ENCODE measurements at places on chromosomes 2 and 18. TPM values are rescaled to one million over a fixed set of nuclear protein-coding genes. Genes with fewer than 3 reads are reported as not detected.

Gene MYL1
- total RNA-seq = 3.1 TPM

DNA sequence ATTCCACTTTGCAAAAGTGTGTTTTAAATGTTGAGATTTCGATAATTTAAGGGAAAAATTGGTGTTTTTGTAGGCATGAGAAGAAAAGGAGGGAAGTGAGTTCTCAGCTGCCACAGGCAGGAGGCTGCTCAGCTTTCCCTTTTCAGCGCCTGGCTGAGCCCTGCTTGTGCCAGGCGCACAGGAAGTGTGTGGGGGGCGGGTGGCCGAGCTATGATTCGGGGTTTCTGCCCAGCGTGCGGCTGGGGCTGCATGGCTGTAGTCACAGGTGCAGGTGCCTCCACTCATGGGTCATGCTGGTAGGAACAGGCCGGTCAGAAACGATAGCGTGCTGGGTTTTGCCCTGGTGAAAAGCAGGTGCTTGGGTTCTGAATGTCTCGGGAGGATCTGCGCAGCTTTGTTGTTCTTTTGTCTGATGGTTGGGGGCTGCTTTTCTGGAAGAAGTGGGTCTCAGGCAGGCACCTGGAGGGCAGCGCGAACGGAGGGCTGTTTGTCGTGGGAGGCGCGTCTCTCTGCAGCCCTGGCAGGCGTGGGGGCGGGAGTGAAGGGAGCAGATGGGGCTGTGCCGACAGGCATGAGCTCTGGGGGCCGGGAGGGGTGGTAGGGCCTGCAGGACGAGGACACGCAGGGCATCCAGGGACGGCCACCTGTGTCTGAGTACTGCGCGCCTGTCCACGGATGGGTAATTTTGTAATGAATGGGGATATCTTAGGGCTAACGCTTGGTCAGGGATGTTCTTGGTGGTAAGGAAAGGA is 2.1 kb downstream of the KCNG2 start:
- no peak for DNase-seq

Gene UBXN2A
- total RNA-seq = 18.8 TPM

DNA sequence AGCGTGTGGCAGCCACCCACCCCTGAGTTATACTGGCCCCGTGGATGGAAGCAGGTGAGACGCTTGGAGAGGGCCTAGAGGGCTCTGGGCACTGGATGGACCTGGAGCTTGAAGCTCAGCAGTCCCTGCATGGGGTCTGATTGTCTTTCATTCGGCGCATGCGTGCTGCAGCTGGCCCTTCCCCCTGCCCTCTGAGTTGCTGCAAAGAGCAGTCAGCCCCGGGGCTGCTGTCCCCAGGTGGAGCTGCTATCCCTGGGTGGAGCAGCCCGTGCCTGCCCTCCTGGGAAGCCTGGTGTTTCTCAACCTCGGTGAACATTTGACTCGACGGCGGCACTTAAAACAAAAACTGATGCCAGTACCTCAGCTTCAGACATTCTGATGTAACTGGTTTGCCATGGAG is 29.6 kb downstream of the IGFBP5 start:
- no peak for DNase-seq

DNA sequence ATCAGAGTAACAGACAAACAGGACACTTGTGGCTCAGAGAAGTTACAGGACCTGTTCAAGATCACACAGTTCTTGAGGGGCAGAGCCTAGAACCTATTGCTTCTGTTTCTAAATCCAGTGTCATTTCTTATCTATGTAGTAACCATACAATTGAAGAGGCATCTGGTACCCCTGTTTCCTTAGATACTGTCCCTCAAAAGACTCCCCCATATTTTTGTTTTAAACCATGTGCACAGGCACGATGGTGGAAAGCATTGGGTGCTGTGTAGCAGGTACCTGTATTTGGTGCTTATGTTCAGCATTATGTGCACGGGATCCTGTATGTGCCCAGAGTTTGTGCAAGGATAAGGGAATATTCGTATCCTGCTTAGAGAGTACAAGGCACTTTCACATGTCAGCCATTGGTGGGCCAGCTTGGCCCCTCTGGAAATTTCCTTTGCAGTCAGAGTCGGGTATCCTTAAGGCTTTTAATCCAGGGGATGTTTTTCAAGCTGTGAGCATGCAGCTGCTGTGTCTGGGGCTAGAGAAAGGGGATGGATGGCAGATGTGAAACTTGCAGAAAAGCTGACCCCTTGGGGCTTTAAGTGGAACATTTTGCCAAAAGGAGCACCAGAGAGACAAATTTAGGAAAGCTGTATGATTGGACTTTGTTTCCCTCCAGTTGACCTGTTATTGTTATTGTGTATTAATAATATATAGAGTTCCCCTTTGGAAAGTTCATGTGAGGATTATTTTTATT is 2.1 kb downstream of the LBH start:
- no peak for DNase-seq

Gene DNER
- 0.53 TPM for total RNA-seq

DNA sequence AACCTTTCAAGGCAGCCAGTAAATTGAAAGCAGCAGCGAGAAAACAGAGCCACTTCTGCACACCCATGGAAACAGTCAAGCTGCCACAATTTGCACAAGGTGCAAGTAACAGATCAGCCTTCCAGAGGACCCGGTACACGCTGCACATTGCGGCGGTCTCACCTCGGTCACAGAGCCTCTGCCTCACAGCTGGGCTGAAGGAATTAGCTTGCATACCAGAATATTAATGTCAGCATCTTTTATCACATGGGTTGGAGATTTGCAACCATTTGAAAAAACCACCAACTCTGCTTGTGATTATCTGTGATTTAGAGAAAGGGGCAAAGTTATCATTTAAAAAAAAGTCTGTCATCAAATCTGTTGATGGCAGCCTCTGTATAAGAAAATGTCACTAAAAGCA is 330.5 kb upstream of the TCF4 start:
- DNase-seq = no peak

Gene LYPD1
- total RNA-seq = 0.66 TPM

Gene FAM161A
- 2.5 TPM for total RNA-seq

DNA sequence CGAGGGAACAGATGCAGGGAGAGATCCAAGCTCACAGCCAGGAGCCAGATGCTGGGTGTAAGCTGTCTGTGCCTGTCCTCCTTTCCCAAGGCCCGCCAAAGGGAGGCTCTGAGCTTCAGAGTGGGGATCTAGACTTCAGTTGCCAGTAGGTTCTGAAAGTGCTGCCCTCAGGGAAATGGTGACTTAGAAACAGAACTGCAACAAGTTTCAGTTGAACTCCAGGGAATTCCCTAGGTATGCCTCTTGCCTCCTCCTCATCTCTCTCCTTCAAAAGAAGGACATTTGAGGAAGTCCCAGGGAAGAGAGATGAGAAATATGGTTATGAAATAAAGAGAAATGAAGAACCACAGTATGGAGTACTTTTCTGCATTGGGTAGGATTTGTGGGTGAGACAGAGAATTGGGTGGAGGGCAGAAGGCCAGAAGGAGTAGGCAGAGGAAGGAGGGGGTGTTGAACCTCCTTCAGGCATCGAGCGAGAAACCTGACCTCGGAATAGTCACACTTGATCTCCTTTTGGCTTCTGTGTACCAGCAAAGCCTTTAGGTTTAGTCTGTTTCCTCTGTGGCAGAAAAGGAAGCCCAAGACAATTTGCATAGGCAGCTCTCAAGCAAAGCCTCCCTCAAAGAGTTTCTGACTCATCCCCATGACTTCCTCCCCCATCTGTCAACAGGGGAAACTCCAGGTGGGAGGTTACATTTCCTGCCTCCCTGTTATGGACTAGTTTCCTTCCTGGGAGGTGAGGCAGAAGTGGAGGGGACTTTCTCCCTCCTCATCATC is 45.7 kb downstream of the QPCT start:
- no peak for DNase-seq

DNA sequence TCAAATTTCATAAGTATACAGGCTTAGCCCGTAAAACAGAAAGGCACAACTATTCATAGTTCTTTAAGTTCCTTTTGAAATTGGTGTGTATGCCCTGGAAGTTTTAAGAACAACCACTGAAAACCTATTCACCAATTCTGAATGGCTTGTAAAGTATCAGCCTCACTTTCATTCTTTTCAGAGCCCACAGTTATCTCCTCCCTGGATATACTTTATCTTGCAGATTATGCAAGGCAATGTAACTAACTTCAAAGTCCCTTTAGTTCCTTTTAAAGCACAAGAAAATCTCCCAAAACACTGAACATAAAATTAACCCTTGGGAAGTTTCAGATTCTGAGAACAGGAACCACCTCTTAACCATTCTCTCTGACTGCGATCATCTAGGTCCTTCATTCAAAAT is 1.1 kb downstream of the STRN start:
- DNase-seq = no peak

DNA sequence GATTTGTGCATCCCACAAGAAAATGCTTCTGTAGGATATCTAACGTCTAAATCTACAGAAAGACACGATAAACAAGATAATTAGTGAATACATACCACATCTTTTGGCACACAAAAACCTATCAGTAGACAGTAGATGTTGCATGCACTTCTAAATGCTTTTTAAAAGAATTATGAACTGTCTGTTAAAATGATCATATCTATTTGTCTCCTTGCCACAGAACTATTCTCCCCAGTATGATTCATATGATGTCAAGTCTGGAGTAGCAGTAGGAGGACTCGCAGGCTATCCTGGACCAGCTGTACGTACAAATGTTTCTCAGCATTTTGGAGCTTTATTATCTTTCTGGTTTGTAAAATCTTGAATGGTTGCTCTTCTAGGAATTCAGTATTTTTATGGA is 12.7 kb downstream of the COL3A1 start:
- DNase-seq = no peak

- DNase-seq = no peak
These were observed 16.0 kb downstream of the SLC20A1 start for GRCh38 chr2:112661656-112662305.

GRCh38 chr18:6414118-6414722 is 491 bp downstream of the L3MBTL4 start:
- DNase-seq = peak; percentile 63

DNA sequence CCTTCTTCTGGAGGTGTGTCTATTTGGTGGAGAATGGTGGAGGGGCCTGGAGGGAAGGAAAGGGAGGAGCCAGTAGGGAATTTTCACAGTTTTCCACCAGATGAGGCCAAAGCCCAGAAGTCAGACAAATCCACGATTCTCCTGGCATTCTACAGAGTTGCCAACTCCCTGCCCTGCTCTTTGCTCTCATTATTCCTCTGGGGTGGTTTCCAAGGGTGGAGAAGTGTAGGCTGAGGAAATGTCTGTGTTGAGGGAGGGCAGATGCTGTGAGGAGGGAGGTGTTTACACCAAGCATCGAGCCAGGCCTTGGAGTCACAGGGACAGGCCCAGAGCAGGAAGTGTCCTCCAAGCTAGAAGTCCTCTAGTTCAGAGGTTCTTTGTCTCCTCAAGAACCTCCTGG is 124.1 kb upstream of the LGALSL start:
- DNase-seq = no peak

Gene SRD5A2
- total RNA-seq = not detected

DNA sequence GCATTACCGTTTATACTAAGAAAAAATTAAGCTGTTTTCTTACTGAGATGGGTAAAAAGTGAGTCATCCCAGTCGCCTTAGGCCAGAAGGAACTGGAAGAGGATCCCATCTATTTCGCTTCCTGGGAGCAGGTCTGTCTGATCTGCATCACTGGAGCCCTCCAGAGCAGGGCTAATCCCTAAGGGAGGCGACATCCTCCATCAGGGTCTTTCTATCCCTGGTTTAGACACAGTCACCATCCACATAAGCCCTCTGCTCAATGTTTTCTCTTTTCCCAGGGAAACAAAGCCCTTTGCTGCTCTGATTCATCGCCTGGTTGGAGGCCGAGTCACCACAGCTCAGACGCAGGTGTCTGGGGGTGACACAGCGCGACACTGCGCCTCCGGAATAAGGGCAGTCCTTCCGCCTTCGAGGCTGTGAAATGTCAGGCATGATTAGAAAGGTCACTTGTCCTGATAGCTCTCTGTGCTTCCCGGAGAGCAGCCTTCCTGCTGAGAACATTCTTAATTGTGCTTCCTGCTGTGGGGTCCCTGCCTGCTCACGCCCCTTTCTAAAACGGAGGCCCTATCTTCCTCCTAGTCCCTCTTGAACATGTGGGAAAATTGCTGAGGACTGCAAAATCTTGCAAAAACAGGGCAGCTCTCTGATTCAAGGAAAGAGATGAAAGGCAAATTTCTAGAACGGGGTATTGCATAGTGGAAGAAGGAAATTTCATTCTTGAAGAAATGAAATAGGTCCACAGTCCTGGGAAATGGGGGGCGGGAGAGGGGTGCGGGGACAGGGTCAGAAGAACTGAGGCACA is 56.3 kb downstream of the MARCHF4 start:
- no peak for DNase-seq

DNA sequence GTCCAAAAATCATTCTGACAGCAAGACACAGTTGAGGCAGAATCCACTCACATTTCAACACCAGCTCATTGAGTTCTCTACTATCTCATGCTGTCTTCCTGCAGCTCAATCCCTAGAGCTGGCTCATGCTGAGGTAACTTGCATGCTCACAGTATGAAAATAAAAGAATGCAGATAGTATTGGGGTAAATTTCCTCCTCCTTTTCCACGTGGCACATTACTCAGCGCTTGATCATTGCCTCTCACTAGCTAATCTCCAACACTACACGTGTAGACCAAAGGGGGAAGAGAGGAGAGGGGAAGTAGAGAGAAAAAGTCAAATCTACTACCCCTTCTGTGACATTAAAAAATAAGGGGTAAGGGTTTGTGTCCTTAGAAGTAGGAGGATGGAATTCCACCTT is 300.6 kb downstream of the AFF3 start:
- DNase-seq = no peak

Gene AGXT
- not detected for total RNA-seq

Gene RTP5
- not detected for total RNA-seq

Gene KCNIP3
- 3.9 TPM for total RNA-seq

GRCh38 chr18:61865466-61866175 is 27.2 kb downstream of the RNF152 start:
- no peak for DNase-seq

DNA sequence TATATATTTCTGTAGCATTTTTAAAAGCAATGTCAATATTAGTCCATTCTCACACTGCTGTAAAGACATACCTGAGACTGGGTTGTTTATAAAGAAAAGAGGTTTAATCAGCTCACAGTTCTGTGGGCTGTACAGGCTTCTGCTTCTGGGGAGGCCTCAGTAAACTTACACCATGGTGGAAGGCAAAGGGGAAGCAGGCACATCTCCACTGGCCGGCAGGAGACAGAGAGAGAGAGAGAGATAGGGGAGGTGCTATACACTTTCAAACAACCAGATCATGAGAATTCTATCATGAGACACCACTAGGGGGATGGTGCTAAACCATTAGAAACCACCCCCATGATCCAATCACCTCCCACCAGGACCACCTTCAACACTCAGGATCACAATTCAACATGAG is 43.1 kb downstream of the CHMP3 start:
- DNase-seq = no peak

Gene SIX2
- 0.37 TPM for total RNA-seq

GRCh38 chr2:200461846-200462710 is 47.8 kb downstream of the KCTD18 start:
- DNase-seq = no peak

Gene ATP6V1B1
- total RNA-seq = 1.3 TPM

Gene ICOS
- not detected for total RNA-seq

Gene TBR1
- total RNA-seq = not detected

DNA sequence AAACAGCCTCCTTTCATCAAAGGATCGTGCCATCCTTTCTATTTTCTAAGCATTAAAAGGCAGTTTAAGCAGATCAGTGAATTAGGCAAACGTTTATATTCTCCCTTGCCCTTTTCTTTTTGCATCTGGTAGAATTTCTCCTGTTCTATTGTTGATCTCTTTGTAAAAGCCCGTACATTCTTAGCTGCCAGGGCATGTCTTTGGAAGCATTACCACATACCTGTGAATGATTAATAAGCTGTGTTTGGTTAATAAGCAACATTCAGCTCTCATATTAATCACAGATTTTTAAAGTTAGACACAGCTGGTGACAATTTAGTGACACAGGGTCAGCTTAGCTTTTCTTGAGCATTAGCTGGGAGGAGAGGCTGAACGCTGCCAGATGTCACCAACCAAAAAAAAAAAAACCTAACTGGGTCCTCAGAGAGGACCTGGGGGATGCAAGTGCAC is 33.8 kb upstream of the CYP1B1 start:
- DNase-seq = no peak

Measured in heart right ventricle (tissue), 16 donors.